OCI-M1 (cell line): ENCODE measurements at places on chromosomes 11 and 22.

GRCh38 chr11:58805065-58805464, 39.4 kb downstream of the GLYATL2 start:
- no peak for DNase-seq

GRCh38 chr11:69949327-69949726, 128.8 kb upstream of the ANO1 start:
- DNase-seq: no peak

GRCh38 chr11:77311701-77312100, 10.2 kb upstream of the GDPD4 start:
- DNase-seq: no peak

- no peak for DNase-seq
Measured at GRCh38 chr11:1149545-1149944, 8.2 kb upstream of the MUC5AC start.

GRCh38 chr11:130897262-130898182, 18.8 kb downstream of the SNX19 start:
- no peak for DNase-seq

GRCh38 chr11:133797554-133797953, 47.8 kb downstream of the SPATA19 start:
- DNase-seq: no peak

- no peak for DNase-seq
Measured at GRCh38 chr11:34180040-34180813, 74.8 kb downstream of the NAT10 start.

- no peak for DNase-seq
Measured at GRCh38 chr11:119341222-119342022, 739 bp upstream of the C1QTNF5 start.

- no peak for DNase-seq
Measured at GRCh38 chr11:103807806-103808205, 228.6 kb upstream of the DDI1 start.

DNA sequence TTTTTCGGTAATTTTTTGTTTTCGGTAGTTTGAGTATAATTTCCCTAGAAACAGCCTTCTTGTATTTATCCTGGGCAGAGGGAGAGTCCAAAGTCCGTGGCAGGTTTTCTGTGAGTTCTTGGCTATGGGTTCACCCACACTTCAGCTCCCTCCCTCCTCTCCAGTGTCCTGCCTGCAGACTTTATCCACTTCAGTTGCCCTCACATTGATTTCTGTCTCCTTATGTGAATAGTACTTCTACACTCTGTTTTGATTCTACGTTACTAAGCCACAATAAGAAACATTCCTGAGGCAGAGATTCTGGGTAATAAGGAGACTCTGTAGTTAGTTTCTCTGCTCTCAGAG, 868.6 kb downstream of the METTL15 start:
- DNase-seq: no peak

DNA sequence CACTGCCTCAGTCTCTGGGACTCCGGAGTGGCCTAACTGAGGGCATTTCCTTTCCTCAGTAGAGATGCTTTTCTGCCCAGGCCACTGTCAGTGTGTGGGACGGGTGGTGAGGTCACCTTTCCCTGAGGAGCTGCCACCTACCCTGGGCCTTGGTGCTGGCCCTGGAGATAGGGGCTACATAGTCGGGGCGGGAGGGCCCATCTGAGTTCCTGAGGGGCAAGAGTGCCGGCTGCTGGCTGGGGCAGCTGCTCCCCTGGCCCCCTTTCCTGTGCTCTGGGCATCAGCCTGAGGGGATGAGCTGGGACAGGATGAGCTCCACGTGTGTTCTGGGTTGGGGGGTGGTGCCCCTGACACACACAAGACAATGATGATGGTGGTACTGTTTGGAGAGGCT, 5.4 kb downstream of the KCNC1 start:
- DNase-seq: no peak

DNA sequence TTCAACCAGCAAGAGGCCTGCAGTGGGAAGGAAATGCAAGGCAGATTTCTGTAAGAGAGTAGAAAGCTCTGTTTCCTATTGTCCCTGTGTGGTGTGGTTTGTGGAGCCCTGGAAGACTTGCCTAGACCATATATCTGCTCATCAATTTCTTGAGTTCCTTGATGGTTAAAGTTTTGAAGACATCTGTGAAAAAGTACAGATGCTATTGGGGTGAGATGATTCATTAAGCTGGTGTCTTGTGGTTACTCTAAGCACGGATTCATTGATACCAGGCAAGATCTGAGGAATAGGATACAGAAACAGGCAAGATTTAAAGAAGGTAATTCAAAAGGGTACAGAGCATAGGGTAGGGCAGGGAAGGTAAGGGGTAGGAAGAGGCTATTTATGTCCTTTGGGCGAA, 275.8 kb upstream of the SESN3 start:
- no peak for DNase-seq

- DNase-seq: no peak
Measured at GRCh38 chr11:11046781-11047180, 188.9 kb upstream of the ZBED5 start.

- DNase-seq: no peak
Measured at GRCh38 chr11:134843020-134843419, 431.0 kb upstream of the B3GAT1 start.

GRCh38 chr22:33519071-33519973, 401.0 kb downstream of the LARGE1 start:
- peak; percentile 44 for DNase-seq

- DNase-seq: peak; percentile 88
Measured at GRCh38 chr22:19942157-19943081, 801 bp upstream of the TXNRD2 start.

- DNase-seq: no peak
Measured at GRCh38 chr11:118921121-118921928, 4.4 kb downstream of the BCL9L start.
